Endothelial cell of umbilical vein (primary cell): ENCODE measurements at places on chromosomes 3 and 15. TPM values are rescaled to one million over a fixed set of nuclear protein-coding genes. Genes with fewer than 3 reads are reported as not detected.

DNA sequence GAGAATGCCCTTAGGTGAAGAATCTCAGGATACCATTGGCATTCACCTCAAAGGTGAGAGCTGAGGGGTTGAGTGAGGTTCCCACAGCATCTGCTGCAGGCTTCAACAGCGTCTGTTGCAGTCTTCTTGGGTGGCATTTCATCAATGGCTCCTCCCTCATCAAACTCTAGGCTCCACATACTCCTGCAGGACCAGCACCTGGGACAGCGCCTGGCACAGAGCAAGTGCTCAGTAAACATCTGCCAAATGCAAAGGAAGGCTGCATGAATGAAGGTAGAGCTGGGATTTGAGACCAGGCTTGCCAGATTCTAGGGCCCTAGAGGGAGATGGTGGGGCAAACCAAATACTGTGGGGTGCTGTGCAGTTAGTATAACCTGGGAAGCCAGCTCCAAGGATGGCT, 9.6 kb downstream of the TRH start:
- no peak overlapping the region for H3K4me3 ChIP-seq
- DNase-seq = no peak
- no peaks in the 10 kb centered on the region for H3K4me1 ChIP-seq
- no peak overlapping the region for H3K27ac ChIP-seq
- H3K27me3 ChIP-seq = peaks cover 4% of the 10 kb centered on the region

DNA sequence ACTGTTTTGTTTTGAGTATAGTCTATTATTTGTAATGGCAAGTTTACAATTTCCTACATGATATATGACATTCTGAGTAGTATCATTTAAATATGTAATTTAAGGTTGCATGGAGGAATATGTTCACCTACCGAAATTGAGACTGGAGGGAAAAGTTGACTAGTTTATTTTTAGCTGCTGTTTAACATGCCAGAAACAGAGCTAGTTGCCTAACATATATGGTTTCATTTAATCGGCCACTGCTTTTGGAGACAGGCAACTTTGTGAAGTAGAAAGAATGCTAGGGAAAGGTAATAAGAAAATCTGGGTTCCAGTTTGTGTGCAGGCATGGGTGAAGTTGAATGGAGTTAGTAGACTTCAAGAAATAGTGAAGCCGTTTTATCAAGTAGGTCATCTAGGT, 342.1 kb upstream of the CBLB start:
- DNase-seq = no peak
- H3K4me1 ChIP-seq = peaks cover 13% of the 10 kb centered on the region
- no peak overlapping the region for H3K4me3 ChIP-seq
- H3K36me3 ChIP-seq = no peaks in the 10 kb centered on the region

- DNase-seq = no peak
- no peak overlapping the region for H3K4me3 ChIP-seq
- H3K27me3 ChIP-seq = no peaks in the 10 kb centered on the region
- peaks cover 12% of the 10 kb centered on the region for H3K4me1 ChIP-seq
- H3K27ac ChIP-seq = no peak overlapping the region
These were observed 2.1 kb downstream of the TRANK1 start for GRCh38 chr3:36942638-36943248.

- no peak overlapping the region for H3K4me3 ChIP-seq
- H3K36me3 ChIP-seq = no peaks in the 10 kb centered on the region
- H3K27me3 ChIP-seq = peaks cover 30% of the 10 kb centered on the region
- no peak overlapping the region for H3K27ac ChIP-seq
These were observed 2.8 kb downstream of the LRRN1 start for GRCh38 chr3:3802046-3802445.

- H3K4me1 ChIP-seq = peaks cover 17% of the 10 kb centered on the region
- H3K27me3 ChIP-seq = no peaks in the 10 kb centered on the region
- H3K4me3 ChIP-seq = no peak overlapping the region
- no peak for DNase-seq
These were observed 83.1 kb upstream of the RPL32 start for GRCh38 chr3:12924437-12924836.

LEKR1 gene
- 0.21 and 0.64 TPM in 2 replicates for total RNA-seq

GRCh38 chr3:160968761-160969160, 136.4 kb downstream of the B3GALNT1 start:
- no peak overlapping the region for H3K27ac ChIP-seq
- no peaks in the 10 kb centered on the region for H3K27me3 ChIP-seq
- H3K4me1 ChIP-seq = peaks cover 10% of the 10 kb centered on the region
- H3K36me3 ChIP-seq = no peaks in the 10 kb centered on the region
